ENCODE measurements at places on chromosomes 11 and 22.

DNA sequence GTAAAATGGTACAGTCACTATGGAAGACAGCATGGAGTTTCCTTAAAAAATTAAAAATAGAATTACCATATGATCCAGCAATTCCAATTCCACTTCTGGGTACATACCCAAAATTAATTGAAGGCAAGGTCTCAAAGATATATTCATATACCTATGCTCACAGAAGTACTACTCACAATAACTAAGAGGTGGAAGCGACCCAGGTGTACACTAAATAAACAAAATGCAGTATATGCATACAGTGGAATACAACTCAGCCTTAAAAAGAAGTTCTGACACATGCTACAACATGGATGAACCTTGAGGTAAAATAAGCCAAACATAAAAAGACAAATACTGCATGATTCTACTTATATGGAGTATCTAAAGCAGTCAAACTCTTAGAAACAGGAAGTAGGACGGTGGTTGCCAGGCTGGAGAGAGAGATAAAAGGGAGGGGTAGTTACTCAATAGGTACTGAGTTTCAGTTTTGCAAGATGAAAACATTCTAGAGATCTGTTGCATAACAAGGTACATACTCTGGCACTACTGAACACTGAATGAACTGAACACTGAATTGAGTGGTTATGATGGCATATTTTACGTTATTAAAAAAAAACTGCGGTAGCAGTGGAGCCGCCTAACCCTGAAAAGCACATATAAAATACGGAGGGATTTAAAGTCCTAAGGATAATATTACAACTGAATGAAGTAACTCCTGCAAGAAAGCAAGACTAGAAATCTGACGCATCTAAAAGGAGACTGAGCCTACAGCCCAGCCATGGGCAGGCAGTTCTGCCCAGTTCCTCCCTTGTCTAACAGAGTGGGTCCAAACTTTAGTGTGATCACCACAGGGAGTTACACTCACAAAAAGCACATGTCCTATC lies 12.8 kb downstream of the DGCR2 start:
- peak; percentile 98 for DNase-seq

GRCh38 chr11:90423378-90423777 lies 200.5 kb upstream of the CHORDC1 start:
- DNase-seq, result no peak

- no peak for DNase-seq
These were observed 40.1 kb upstream of the CLMP start for GRCh38 chr11:123235117-123235655.

GRCh38 chr11:43943931-43944751 lies 1.7 kb downstream of the C11orf96 start:
- DNase-seq, result no peak

DNA sequence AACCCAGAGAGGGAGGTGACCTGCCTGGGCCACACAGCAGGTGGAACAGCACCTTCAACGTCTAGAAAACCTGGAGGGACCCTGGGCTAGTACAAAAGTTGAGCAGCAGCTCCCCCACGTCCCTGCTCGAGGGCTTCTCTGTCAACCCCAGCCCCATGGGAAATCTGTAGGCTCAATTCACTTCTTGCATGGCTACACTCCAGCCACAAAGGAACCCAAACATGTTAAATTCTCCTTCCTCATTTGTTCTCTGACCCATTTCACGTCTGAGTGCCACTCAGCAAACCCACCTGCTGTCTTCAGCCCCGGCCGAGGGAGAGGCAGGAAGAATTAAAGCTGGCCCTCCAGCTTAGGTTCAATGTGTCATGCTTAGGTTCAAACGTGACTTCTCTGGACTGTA lies 418.5 kb downstream of the MIAT start:
- no peak for DNase-seq

DNA sequence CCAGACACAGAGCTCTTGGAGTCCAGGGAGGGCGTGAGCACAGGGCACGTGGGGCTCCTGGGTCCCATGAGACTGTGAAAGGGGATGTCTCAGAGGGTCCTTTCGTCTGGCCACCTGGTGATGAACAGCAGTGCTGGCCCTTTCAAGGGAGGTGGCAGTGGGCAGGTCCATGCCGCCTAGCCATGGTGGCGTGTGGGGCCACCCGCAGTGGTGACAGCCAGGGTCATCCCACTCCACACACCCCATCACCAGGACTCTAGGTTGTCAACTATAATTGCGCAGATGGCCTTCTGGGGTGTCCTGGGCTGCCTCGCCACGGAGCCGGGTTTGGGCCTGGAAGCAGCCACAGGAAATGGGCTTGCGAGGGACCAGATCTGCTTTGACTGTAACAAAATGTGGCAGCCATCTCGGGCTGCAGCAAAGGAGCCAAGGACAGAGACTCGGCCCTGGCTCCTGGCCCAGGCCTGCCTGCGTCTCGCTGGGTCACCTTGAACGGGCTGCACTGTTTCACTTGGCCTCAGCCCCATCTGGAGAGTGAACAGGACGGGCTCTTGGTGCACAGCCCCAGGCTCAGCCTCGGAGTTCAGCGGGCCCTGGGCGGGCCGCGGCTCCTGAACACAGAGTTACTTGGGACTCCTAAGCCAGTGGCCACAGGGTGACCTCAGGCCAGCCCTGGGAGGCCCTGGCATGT lies 1350.5 kb downstream of the BRD1 start:
- DNase-seq, result no peak

GRCh38 chr11:117457031-117457785 lies 129.6 kb downstream of the CEP164 start:
- no peak for DNase-seq

DNA sequence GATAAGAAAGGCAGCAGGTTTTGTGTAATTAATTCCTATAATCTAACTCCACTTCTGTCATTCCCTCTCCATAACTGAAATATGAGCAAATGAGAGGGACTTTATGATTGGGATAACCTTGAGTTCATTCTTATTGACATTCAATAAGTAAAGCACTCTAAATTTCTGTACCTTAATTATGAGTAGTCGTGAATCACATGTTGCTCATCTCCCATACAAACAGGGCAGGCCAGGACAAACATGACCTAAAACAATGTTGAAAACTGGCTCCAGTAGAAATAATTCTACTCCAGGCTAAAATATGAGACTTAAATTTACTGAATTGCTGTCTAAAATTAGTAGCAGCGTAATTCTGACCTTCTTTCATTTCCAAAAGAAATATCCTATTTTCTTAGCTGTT lies 505.4 kb downstream of the NELL1 start:
- no peak for DNase-seq

- DNase-seq, result no peak
These were observed 35.9 kb downstream of the KIAA0930 start for GRCh38 chr22:45204819-45205218.

GRCh38 chr11:96023275-96023674 lies 99.4 kb upstream of the MTMR2 start:
- DNase-seq, result no peak

GRCh38 chr11:57316017-57316416 lies 8.7 kb downstream of the TNKS1BP1 start:
- no peak for DNase-seq

DNA sequence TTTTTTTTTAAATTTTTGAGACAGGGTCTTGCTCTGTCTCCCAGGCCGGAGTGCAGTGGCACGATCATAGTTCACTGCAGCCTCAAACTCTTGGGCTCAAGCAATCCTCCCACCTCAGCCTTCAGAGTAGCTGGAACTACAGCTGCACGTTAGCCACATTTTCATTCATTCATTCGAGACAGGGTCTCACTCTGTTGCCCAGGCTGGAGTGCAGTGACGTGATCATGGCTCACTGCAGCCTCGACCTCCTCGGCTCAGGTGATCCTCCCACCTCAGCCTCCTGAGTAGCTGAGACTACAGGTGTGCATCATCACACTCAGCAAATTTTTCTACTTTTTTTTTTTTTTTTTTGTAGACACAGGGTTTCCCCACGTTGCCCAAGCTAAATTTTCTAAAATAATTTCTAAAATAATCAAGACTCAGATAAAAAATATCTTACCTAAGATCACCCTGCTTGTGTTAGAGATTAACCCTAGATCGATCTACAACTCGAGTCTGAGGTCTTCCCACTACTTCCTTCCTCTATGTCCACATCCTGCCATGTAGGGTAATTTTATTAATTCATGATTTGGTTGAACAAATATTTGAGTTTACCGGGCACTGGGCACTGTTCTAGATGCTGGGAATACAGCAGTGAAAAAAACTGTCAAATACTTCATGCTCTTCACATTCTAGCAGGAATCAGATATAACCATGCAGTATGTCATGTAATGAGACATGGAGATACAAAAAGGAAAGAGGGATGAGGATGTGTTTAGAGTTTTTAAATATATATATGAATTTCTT lies 15.1 kb downstream of the EIF4G2 start:
- DNase-seq, result no peak

- DNase-seq, result no peak
These were observed 7.7 kb downstream of the LHFPL7 start for GRCh38 chr22:24938741-24939341.

DNA sequence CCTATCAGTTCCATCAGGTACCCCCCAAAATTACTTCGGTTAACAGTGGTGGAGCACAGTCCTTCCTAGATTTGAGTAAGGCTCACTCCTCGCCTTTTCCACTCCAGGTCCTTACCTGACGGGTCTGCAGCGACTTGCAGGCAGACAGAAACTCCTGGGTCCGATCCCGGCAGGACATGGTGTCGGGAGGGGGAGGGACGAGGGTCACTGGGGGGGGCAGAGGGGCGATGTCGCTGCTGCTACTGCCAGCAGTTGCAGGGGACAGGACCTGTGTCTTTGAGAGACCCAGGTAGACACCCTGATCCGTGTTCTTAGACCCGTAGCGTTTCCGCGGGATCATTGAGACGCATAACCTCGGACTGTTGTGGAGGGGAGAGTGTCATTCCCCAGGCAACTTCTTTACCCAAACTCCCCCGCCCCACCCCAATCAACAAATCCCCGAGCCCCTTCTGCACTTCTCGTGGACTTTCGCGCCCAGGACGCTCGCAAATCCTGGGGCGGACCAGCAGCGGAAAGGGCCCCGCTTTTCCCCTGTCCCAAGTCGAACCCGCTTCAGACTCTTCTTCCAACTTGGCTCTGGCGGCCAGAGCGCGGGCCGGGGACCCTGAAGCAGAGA lies 839 bp downstream of the STX5 start:
- peak; percentile 33 for DNase-seq

DNA sequence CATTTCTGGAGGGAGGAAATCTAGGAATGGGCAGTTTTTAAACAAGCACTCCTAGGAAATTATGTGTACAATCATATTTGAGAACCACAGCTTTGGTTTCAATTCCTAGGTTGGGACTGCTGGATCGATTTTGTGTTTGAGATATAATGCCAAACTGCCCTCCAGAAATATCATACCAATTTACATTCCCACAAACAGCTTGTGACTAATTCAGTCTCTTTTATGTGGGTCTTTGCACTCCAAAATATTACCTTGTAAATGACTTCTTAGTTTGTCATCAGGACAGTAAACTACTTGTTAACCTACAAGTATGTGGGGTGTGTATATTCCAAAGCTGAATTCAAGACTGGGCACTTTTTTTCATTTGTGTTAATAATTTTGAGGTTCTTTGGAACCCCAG lies 9.8 kb upstream of the BARX2 start:
- DNase-seq, result no peak

- no peak for DNase-seq
These were observed 11.7 kb upstream of the SLC43A3 start for GRCh38 chr11:57438345-57439285.

- no peak for DNase-seq
These were observed 193.1 kb downstream of the DSCAML1 start for GRCh38 chr11:117603932-117604331.

- no peak for DNase-seq
These were observed 88.8 kb upstream of the BARX2 start for GRCh38 chr11:129286813-129287212.

DNA sequence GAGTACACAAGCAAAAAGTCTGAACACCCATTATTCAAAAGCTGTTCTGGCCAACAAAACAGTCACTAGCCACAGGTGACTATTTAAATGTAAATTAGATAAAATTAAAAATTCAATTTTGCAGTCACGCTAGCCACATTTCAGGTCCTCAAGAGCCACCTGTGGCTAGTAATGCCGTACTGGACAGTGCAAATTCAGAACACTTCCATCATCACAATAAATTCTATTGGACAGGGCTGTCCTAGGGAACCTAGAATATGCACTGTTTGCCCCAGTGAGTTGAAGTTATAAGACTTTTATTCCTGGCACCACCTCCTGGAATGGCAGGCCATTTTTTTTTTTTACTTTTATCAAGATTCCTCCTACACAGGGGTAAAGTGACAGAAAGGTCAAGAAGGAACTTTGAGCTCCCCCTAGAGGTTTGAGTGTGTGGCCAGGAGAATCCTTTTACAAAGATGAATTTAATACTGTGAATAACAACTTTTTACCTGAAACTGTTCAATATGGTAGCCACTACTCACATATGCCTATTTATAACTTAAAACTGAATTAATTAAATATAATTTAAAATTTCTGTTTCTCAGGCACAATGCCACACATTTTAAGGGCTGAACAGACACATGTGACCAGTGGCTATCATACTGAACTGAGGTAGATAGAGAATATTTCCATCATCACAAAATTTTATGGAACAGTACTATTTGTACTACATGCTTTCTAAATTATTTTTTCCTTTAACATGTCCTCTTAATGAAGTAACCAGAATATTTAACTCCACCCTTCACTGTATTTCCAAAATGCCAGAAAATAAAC lies 6.5 kb downstream of the MSANTD2 start:
- DNase-seq, result peak; percentile 62

DNA sequence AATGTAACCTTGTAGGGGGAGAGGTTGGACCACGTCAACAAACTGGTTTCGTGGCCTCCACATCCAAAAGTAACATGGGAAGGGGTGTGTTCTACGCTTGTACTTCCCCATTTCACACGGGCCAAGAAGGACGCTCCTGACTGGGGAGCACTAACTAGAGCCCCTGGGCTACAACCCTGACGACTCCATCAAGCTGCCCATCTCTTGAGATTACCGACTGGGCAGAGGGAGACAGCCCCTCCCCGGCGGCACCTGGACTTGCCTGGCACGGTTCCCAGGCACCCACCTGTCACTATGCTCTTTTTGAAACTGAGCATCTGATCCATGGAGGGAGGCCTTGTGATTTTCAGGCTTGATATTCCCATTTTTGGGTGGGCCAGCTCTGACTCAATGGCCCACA lies 68.5 kb downstream of the SHANK2 start:
- DNase-seq, result no peak

DNA sequence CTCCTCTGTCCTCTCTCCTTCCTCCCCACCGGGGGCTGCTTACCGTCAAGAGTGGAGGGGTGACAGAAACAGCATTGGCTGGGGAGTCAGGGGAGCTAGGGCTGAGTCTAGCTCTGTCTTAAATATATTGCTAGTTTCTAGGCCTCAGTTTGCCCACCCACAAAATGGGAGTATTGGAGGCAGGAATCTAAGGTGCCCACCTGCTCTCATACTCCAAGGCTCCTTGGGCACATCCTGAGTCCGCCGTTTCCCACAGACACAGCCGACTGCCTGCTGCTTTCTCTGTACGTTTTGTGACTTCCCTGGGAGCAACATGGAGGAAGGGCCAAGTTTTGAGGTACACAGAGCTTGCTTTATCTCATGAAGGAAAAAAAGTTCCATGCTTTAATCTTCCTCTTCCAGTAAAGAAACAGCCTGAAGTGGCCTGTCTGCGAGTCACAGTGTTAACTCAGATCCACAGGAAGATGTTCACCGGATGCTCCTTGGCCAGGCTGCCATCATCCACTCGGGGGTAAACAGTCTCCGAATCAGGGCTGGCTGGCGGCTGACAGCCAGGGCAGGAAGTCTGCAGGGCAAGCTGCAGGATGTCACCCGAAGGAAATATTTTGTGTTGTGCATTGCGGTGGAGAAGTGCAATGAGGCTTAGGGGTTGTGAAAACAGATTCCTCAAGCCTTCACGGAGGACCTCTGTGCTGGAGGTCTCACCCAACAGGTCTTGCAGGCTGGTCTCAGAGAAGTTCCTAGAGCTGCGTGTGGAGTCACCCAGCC lies 11.0 kb upstream of the CERK start:
- peak; percentile 48 for DNase-seq

GRCh38 chr11:9265211-9266131 lies at the start of gene DENND5A:
Gene DENND5A (minus strand): TSS chr11:9265350. CDS start chr11:9265069, 281 bp downstream.
- peak; percentile 64 for DNase-seq
